Vagina (tissue), 2 donors: ENCODE measurements at places on chromosomes 13 and 19. TPM values are rescaled to one million over a fixed set of nuclear protein-coding genes. Genes with fewer than 3 reads are reported as not detected.

The ZNF728 gene
- total RNA-seq = 0.49 TPM

The TDRD12 gene
- 0.74 TPM for total RNA-seq

- H3K4me1 ChIP-seq = peaks cover 12% of the 10 kb centered on the region
- peaks cover 21% of the 10 kb centered on the region for H3K27me3 ChIP-seq
- no peak overlapping the region for H3K4me3 ChIP-seq
- no peak for DNase-seq
These were observed 3.4 kb downstream of the CACNG6 start for GRCh38 chr19:53994811-53995210.

DNA sequence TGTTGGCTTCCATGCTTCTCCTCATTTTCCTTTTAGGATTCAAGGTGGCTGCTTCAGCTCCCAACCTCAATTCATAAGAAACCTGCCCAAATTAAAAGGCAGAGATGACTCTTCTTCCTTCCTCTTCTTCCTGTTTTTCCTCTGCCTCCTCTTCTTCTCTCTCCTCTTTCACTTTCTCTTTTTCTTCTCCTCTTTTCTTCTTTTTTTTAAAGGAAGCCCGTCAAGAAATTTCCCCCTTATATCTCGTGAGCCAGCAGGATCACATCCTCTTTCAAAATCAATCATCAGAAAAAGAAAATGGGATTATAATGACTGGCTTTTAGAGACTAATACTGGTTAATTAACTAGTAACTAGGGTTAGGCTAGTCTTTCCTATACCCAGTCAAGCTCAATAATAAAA lies 220.3 kb downstream of the NBEA start:
- no peaks in the 10 kb centered on the region for H3K4me1 ChIP-seq
- no peak overlapping the region for H3K4me3 ChIP-seq
- H3K27ac ChIP-seq = no peak overlapping the region
- H3K36me3 ChIP-seq = no peaks in the 10 kb centered on the region
- no peak for DNase-seq
- no peaks in the 10 kb centered on the region for H3K27me3 ChIP-seq

The CEACAM3 gene
- not detected for total RNA-seq

DNA sequence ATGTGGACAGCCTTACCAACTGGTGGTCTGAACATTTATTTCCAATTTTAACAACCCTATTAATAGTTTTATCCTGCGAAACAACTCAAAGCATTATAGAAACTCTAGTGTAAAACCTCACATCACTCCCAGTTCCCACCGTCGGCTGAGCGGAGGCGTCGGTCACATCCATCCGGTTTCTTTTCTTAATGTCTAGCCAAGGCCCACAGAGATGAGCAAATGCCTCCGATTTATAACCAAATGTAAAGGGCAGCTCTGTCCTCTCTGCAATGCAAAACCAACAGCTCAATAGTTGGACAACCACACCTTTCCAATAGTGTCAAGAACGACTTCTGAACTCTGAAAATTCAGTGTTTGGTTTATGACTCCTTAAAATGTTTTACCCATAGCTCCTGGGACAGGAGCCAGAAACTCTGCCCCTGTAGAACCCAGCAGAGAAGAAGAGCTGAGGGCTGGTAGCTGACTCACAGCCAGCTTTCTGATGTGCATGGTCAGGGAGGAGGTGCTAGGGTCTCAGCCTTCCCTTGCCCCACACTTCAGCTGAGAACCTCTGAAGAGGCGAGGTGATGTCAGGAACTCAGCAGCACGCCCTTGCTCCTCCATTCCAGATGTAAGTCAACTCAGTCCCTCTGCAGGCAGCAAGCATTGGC lies 90.2 kb upstream of the UQCRFS1 start:
- H3K4me1 ChIP-seq = no peaks in the 10 kb centered on the region
- no peaks in the 10 kb centered on the region for H3K27me3 ChIP-seq
- H3K27ac ChIP-seq = no peak overlapping the region
- no peaks in the 10 kb centered on the region for H3K36me3 ChIP-seq
- DNase-seq = no peak
- H3K4me3 ChIP-seq = no peak overlapping the region
